ENCODE measurements at places on chromosomes 2 and 18. TPM values are rescaled to one million over a fixed set of nuclear protein-coding genes. Genes with fewer than 3 reads are reported as not detected.

RAB17 gene
- not detected for total RNA-seq

PSMD14 gene
- total RNA-seq: 100 TPM

PLB1 gene
- 4.4 TPM for total RNA-seq

SIX3 gene
- total RNA-seq: 0.31 TPM

AOX1 gene
- 1.9 TPM for total RNA-seq

PSMA8 gene
- total RNA-seq: not detected

SLC1A4 gene
- 49.1 TPM for total RNA-seq

RNF152 gene
- total RNA-seq: 82.9 TPM

RAPH1 gene
- total RNA-seq: 67.0 TPM

Data from parietal lobe (tissue), 2 donors.